Activated naive CD8-positive, alpha-beta T cell treated with anti-CD3 and anti-CD28 coated beads for 36 hours (primary cell): ENCODE measurements at places on chromosomes 16 and 17. TPM values are rescaled to one million over a fixed set of nuclear protein-coding genes. Genes with fewer than 3 reads are reported as not detected.

DNA sequence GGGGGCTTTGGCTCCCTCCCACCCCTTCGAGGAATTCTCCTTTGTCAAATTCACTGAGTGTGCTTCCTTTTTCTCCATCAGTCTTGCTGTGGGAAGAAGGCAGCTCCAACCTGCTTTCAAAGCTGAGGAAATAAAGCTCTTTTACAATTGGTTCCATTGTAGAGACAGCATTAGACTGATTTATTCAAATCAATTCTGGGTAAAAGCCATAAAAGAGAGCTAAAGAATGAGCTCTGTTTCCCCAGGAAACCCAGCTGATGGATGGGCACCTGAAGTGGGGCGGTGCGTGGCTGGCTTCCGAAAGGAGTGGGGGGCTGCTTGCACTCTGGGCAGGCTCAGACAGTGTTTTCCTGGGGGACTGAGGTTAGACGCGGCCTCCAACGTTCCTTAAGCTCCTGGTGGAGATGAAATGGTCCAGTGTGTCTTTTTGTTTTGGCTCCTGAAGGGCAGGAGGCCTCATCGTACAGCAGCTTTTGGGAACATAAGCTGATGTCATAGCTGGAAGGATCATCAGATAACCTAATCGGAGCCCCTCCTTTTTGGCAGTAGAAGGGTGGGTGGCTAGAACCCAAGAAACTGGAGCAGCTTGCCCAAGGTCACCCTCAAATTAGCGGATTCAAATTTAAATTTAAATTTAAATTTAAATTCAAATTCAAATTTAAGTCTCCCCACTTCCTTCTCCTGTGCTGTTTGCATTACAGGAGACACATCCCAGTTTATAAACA lies 128.5 kb upstream of the EEF2KMT start:
- no peak for DNase-seq
- H3K36me3 ChIP-seq = no peaks in the 10 kb centered on the region
- H3K4me3 ChIP-seq = no peak overlapping the region
- no peak overlapping the region for H3K27ac ChIP-seq

- no peak overlapping the region for H3K4me3 ChIP-seq
- no peak overlapping the region for H3K27ac ChIP-seq
- no peaks in the 10 kb centered on the region for H3K36me3 ChIP-seq
- no peaks in the 10 kb centered on the region for H3K27me3 ChIP-seq
- DNase-seq = no peak
- peaks cover 15% of the 10 kb centered on the region for H3K4me1 ChIP-seq
These were observed 25.5 kb upstream of the SNN start for GRCh38 chr16:11642765-11643116.

GRCh38 chr16:14286368-14287230 lies 215.5 kb downstream of the MRTFB start:
- peak overlapping the region; percentile 61 for H3K4me3 ChIP-seq
- peaks cover 2% of the 10 kb centered on the region for H3K36me3 ChIP-seq
- H3K27me3 ChIP-seq = peaks cover 5% of the 10 kb centered on the region
- H3K4me1 ChIP-seq = peaks cover 12% of the 10 kb centered on the region

GRCh38 chr17:10059684-10060211 lies 138.7 kb downstream of the GAS7 start:
- no peak overlapping the region for H3K4me3 ChIP-seq
- DNase-seq = no peak
- no peaks in the 10 kb centered on the region for H3K27me3 ChIP-seq
- peaks cover 16% of the 10 kb centered on the region for H3K4me1 ChIP-seq

- no peaks in the 10 kb centered on the region for H3K27me3 ChIP-seq
- H3K27ac ChIP-seq = no peak overlapping the region
- DNase-seq = no peak
- H3K4me1 ChIP-seq = peaks cover 36% of the 10 kb centered on the region
- no peak overlapping the region for H3K4me3 ChIP-seq
These were observed 62.5 kb downstream of the FTO start for GRCh38 chr16:53766304-53767016.

DNA sequence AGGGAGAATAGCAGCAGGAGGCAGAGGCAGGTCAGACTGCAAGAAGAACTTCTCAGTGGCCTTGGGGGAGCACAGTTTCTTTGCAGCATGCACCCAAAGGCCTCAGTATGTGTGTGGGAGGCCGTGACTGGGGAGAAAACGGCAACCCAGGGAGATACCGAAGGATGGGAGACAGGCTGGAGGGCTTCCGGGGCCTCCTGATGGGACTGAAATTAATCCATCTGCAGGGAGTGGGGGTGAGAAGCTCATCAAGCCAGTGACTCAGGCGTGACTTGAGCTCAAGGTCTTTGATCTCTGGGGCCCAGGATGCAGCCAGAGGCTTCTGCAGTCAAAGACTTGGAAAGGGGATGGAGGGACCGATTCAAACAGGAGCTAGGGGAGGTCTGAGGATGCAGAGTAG lies 5.1 kb upstream of the C17orf113 start:
- H3K4me3 ChIP-seq = no peak overlapping the region
- peaks cover 38% of the 10 kb centered on the region for H3K27me3 ChIP-seq
- H3K36me3 ChIP-seq = no peaks in the 10 kb centered on the region
- no peak overlapping the region for H3K27ac ChIP-seq
- H3K4me1 ChIP-seq = peaks cover 2% of the 10 kb centered on the region

DNA sequence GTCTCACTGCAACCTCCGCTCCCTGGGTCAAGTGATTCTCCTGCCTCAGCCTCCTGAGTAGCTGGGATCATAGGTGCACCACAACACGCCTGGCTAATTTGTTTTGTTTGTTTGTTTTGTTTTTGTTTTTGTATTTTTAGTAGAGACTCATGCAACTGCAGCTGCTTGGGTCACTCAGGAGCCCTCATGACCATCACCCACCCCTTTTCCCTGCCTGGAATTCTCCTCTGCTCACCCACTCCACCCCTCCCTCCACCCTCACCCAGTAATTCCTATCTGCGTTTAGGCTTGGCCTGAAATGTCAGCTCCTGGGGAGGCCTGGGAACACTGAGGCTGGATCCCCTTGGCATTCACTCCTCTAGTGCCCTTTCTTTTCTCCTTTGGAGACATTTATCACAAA lies 25.5 kb downstream of the TMEM92 start:
- no peak overlapping the region for H3K27ac ChIP-seq
- H3K36me3 ChIP-seq = no peaks in the 10 kb centered on the region
- no peak overlapping the region for H3K4me3 ChIP-seq
- H3K4me1 ChIP-seq = no peaks in the 10 kb centered on the region
- DNase-seq = no peak
- H3K27me3 ChIP-seq = peaks cover 8% of the 10 kb centered on the region

- H3K4me1 ChIP-seq = peaks cover 48% of the 10 kb centered on the region
- H3K27me3 ChIP-seq = no peaks in the 10 kb centered on the region
- peak overlapping the region; percentile 83 for H3K4me3 ChIP-seq
- peak; percentile 87 for DNase-seq
These were observed 40.1 kb downstream of the MYO18A start for GRCh38 chr17:29140051-29140621.

The OR1E2 gene
- total RNA-seq = not detected

- peaks cover 10% of the 10 kb centered on the region for H3K36me3 ChIP-seq
- no peaks in the 10 kb centered on the region for H3K27me3 ChIP-seq
- H3K4me1 ChIP-seq = no peaks in the 10 kb centered on the region
- no peak overlapping the region for H3K4me3 ChIP-seq
- no peak for DNase-seq
These were observed 172.4 kb downstream of the STX8 start for GRCh38 chr17:9403257-9403656.

DNA sequence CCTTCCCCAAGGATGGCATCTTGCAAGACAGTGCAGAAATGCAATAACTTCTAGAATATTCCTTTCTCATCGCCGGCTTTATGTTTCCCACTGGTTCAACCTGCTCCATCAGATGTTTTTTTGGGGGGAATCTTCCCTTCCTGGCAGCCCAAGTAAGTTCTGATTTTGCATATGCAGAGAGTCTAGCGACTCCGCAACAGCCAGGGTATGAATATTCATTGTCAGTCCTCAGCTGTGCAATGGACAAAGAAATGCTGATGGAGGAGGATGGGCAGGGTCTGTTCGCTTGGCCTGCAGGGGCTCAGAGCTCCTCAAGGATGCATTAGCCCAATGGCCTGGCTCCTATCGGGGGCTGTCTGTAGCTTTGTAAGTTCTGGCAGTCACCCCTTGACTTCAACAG lies 358.8 kb upstream of the CCL2 start:
- no peaks in the 10 kb centered on the region for H3K36me3 ChIP-seq
- no peak for DNase-seq
- H3K4me3 ChIP-seq = no peak overlapping the region

- peaks cover 5% of the 10 kb centered on the region for H3K36me3 ChIP-seq
- peak overlapping the region; percentile 45 for H3K27ac ChIP-seq
- no peaks in the 10 kb centered on the region for H3K27me3 ChIP-seq
- no peak for DNase-seq
- H3K4me3 ChIP-seq = peak overlapping the region; percentile 87
These were observed 429 bp downstream of the KIF1C start for GRCh38 chr17:4998027-4998731.

- H3K4me3 ChIP-seq = no peak overlapping the region
These were observed 501.3 kb downstream of the CDH13 start for GRCh38 chr16:83128041-83128440.

DNA sequence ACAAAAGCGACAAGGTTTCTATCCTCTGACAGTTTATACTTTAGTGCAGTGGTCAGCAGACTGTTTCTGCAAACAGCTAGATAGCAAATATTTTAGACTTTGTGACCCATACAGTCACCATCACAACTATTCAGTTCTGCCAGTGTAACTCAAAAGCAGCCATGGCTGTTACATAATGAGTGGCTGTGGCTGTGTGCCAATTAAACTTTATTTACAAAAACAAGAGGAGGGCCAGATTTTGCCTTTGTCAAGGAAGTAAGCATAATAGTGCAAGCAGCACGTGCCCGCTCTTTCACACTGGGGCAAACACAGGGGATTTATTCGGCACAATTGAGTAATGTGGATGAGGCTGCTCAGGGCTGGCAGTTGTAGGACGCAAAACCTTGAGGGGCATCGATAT lies 551.5 kb downstream of the MAF start:
- H3K4me3 ChIP-seq = no peak overlapping the region
- H3K27me3 ChIP-seq = no peaks in the 10 kb centered on the region
- H3K4me1 ChIP-seq = no peaks in the 10 kb centered on the region
- no peak for DNase-seq
- H3K36me3 ChIP-seq = peaks cover 4% of the 10 kb centered on the region

The TNP2 gene
- total RNA-seq = not detected

DNA sequence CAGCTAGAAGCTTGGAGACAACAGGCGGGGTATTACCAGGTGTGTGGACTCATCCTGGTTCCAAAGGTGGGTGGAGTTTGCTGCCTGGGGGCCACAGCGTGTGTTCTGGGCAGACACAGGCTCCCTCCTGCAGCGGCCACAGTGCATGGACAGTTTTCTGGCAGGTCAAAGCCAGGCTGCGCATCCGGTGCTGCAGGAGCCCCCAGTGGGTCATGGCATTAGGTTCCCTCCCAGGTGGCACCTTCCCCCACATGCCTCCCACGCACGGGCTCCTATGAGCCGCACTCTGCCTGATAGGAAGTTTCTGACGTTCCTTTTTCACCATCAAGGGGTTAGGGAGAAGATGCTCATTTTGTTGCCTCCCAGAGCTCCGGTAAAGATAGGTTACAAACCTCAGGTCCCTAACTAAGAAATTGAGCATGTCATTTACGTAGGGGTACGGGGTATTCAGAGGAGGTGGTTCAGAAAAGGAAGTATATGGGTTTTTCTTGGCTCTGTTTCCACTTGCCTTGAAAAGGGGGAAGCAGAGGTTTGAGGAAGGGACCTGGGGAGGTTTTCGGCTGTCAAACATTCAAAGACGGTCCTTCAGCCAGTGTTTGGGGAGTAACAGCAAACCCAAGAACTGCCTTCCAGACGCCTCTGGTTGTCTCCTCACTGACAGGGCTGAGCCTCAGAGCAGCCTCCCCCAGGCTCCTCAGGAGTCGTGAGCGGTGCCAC lies 32.7 kb upstream of the NAT9 start:
- no peak for DNase-seq
- peaks cover 4% of the 10 kb centered on the region for H3K36me3 ChIP-seq
- H3K27me3 ChIP-seq = no peaks in the 10 kb centered on the region
- H3K4me1 ChIP-seq = peaks cover 2% of the 10 kb centered on the region
